ENCODE measurements at places on chromosomes 16 and 17. TPM values are rescaled to one million over a fixed set of nuclear protein-coding genes. Genes with fewer than 3 reads are reported as not detected.
A peak's percentile ranks its signal among the peaks of the same experiment; 100 is the strongest.

RUNDC3A gene
- total RNA-seq, result 0.12 TPM

USP36 gene
- total RNA-seq, result 18.4 TPM

HOXB6 gene
- total RNA-seq, result 9.4 TPM

- DNase-seq, result no peak
These were observed 145.3 kb upstream of the CDH13 start for GRCh38 chr16:82481455-82481854.

DNA sequence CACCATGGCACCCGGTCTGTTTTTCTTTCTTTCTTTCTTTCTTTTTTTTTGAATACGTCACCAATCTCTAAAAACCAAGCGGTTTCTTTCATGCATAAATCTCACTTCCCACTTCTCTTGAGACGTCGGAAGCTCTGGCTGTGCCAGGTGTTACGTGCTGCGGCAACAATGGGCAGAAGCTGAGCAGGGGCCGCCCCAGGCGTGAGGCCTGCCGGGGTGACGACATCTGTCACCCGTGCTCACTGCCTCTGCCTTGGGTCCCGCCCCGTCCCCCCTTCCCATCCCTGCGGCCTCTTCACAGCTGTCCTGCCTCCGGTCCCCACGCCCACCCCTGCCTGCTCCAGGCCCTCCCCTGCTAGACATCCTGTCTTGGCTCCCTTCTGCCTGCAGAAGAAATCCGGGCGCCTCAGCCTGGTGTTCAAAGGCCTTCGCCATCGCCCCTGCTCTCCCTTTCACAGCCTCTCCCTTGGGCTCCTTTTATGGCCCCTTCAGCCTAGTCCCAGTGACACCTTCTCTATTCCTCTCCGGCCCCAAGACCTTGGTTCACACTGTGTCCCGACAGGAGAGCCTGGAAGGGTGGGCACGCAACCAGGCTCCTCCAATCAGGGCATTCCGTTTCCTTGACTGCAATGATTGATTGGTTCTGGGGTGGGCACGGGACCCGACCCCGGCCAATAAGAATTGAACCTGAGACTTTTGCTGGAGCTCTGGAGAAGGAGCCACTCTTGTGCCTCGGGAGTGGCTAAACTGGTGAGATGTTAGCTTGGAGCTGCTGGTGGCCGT lies 4.8 kb downstream of the P2RX1 start:
- DNase-seq, result no peak

- DNase-seq, result peak; percentile 28
These were observed at the start of gene CDYL2 for GRCh38 chr16:80804526-80805383. CDYL2 (minus strand) TSS chr16:80804598; CDS start chr16:80804173, 425 bp downstream.

DNA sequence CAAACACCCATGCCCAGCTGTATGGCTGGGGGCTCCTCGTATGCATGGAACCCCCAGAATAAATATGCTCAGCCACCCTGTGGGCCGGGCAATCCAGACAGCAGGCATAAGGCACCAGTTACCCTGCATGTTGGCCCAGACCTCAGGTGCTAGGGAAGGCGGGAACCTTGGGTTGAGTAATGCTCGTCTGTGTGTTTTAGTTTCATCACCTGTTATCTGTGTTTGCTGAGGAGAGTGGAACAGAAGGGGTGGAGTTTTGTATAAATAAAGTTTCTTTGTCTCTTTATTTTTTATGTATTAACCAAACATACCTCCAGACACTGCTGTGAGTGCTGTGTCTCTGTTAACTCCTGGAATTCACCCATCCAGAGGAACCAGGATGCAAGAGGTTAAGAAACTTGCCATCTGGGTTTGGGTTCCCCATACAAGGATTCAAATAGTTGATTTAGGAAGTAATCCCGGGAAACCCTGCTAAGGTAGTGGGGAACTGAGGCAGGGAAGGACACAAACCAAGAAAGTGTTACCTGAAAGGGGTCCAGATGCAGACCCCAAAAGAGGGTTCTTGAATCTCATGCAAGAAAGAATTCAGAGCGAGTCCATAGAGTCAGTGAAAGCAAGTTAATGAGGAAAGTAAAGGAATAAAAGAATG lies 37.4 kb upstream of the IL21R start:
- DNase-seq, result no peak

- DNase-seq, result no peak
These were observed 14.5 kb downstream of the TSPOAP1 start for GRCh38 chr17:58313815-58314705.

- DNase-seq, result no peak
These were observed 635 bp downstream of the WNK4 start for GRCh38 chr17:42780851-42781638.

DNA sequence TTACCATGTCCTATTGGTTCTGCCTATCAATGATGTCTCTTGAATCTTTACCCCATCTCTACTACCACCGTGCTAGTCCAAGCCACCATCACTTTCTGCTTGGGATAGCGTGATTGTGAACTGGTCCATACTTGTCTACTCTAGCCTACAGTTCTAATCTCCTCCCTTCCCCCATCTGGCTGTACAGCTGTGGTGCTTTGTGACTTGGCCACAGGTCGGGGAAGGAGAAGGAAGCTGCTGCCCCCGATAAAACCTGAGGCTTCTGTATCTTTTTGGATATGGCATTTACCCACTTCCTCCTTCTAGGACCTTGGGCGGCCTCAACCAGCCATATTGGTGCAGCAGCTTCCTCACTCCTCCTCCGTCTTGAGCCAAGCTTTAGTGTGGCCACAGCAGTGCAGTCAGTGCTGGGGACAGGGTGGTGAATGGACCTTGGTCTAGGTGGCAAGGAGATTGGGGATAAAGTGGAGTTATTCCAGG lies 314 bp upstream of the ITGA2B start:
- no peak for DNase-seq

DNA sequence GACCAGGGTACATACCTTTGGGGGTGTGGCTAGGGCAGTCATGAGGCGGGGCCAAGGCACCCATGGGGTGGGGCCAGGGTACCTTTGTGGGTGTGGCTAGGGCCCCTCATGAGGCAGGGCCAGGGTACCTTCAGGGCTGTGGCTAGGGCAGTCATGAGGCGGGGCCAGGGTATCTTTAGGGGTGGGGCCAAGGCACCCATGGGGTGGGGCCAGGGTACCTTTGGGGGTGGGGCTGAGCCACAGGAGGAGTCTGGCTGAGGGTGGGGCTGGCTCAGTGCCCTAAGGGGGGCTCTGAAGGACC lies 3.5 kb downstream of the GNG13 start:
- DNase-seq, result no peak

GRCh38 chr16:47848421-47849109 lies 307.2 kb downstream of the ABCC12 start:
- peak; percentile 59 for DNase-seq

- DNase-seq, result no peak
These were observed 1.1 kb downstream of the ELOB start for GRCh38 chr16:2775765-2776499.

GRCh38 chr17:10233161-10233560 lies 34.8 kb upstream of the GAS7 start:
- DNase-seq, result no peak

DNA sequence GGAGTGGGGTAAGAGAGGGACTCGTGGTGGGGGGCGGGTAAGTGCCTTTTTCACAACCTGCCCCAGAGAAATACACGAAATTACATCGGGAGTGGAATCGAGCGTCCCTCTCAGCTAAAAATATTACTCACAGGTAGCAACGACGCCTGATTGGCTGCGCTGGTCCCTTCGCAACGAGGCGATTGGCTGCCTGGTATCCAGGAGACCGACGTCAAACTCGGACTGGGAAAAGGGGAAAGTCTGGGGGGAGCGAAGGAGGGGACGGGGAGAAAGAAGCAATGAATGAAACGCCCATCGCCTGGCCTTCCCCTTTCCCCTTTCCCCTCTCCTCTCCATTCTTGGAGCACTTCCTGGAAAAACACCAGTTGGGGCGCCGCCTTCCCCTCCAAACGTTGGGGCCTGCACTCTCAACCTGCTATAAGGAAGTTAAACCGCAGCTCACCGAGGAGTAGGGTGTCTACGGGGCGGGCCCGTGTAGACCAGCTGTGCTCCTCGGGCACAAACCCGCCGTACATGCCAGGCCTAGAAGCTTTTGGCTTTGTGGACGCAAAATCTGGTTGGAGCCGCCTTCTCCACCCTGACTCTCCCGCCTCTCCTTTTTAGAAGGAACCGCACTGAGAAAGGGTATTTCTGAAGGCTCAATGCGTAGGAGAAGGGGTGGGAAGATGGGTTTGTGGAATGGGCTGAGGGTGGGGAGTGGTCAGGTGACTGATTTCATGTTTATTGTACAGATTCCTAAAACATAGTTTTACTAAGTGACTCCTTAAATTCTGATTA lies 1.4 kb upstream of the TOB1 start:
- peak; percentile 97 for DNase-seq

- no peak for DNase-seq
These were observed 43.4 kb downstream of the TAOK1 start for GRCh38 chr17:29433541-29433940.

DNA sequence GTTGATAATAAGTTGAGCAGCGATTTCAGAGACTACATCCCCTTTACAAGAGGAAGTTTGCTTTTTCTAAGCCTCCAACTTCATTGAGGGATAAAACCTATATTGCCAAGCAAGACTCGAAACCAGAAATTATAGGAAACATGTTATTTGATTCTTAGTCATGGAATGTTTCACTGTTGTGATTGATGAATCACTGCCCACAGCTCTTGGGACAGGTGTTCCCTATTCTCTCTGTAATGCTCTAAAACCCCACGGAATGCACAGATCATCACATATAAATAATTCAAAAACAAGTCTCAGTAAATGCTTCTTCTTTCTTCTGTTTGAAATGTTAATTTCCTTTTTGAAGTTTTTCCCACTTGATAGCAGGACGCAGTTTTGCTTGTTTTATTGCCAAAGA lies 809.5 kb upstream of the GOT2 start:
- DNase-seq, result peak; percentile 87

DNA sequence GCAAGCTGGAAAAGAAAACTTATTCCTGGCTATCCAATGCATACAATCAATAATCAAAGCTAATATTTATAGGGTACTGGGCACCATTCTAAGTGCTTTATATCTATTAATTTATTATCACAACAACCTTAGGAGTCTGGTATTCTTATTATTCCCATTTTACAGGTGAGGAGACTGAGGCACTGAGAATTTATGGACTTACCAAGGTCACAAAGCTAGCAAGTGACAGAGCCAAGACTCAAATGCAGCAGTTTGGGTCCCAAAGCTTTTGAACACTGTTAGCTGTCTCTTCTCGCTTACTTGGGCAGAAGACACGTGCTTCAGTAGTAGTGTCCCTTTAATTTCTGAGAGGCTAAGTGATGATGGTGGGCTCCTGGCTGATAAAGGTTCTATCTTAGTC lies 152.6 kb downstream of the AATF start:
- no peak for DNase-seq

GRCh38 chr16:57628008-57628781 lies at the start of gene ADGRG1:
ADGRG1 (plus strand) TSS chr16:57628630; CDS start chr16:57650288, 21,658 bp downstream.
- peak; percentile 99 for DNase-seq

- peak; percentile 66 for DNase-seq
These were observed 754 bp upstream of the SLFN11 start for GRCh38 chr17:35373984-35374765.

- peak; percentile 3 for DNase-seq
These were observed 241.5 kb upstream of the CNTNAP4 start for GRCh38 chr16:76035689-76036088.

DNA sequence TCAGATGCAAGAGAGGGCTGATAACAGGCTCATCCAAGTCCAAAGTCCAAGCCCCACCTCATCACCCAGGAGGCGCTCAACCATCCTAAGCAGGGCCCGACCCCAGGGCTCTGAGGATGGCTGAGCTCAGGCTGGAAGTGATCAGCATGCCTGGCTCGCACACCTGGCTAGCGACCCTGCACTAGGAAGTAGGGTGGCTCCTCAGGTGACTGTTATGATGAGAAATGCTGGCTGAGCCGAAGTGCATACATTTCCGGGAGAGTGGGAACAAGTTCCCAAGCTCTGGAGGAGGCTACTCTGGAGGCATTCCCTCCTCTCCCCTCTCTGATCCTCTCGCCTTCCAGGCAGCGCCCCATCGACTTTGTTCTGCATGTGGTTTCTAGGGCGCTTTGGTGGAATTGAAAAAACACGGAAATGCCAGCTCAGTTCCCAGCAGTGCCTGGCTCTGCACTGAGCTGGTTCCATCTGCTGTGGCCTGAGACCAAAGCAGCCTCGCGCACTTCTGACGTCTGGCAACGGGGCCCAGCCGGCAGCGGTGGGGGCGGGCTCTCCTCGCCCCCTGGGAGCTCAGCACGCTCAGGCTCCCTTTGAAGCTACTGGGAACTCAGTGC lies 130.3 kb downstream of the IRF8 start:
- DNase-seq, result peak; percentile 47
